ENCODE measurements at places on chromosomes 7 and 10.

DNA sequence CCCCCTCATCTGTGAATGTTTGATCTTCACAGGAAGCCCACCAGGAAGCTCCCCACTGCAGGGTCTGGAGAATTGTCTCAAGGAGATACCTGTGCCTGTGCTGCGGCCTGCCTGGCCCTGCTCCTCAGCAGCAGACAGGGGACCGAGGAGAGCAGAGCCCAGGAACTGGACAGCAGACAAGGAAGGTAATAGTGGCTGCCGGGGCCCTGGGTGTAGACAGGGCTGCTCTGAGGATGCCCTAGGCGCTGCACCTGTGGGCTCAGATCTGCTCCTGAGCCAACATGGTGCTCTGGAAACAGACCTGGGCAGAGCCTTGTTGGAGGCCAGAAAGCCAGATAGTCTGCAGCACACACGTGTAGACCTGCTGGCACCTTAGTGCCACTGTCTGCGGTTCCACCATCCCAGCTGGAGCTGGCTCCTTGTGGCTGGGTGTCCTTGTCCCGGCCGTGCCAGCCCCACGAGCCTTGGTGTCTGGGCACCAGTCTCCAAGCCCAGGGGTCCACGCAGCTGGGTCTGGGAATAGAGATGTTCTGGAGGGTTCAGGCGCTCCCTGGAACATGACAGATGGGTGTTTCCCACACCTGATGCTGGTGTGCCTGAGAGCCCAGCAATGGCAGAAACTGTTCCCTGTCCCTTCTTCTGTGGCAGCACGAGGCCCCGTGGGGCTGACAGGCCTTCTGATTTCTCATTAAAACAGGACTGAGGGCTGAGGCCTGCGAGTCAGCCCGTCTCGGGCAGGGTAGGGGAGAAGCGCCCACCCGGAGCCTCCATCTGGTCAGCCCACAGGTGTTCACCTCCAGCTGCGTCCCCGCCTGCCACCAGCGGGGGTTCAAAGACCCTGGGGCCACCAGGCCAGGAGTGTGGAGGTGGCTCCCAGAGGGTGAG, 44.7 kb downstream of the ZNF467 start:
- DNase-seq = no peak

DNA sequence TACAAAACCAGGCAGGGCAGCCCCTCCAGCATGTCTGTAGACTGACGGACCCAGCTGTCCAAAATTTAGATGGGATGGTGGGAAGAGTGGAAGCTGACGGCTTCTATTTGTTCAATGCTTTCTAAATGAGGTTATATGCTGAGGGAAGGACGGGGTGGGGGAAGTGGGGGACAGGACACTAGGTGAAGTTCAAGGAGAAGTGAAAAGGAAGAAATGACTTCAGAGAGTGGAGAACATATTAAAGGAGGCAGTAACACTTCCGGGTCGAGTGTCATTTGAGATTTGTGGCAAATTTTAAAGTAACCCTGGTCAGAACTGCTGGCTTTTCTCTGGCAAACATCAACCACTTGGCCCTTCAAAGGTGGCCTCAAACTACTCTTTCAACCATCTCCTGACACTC, 9.4 kb downstream of the PIP4K2A start:
- no peak for DNase-seq

DNA sequence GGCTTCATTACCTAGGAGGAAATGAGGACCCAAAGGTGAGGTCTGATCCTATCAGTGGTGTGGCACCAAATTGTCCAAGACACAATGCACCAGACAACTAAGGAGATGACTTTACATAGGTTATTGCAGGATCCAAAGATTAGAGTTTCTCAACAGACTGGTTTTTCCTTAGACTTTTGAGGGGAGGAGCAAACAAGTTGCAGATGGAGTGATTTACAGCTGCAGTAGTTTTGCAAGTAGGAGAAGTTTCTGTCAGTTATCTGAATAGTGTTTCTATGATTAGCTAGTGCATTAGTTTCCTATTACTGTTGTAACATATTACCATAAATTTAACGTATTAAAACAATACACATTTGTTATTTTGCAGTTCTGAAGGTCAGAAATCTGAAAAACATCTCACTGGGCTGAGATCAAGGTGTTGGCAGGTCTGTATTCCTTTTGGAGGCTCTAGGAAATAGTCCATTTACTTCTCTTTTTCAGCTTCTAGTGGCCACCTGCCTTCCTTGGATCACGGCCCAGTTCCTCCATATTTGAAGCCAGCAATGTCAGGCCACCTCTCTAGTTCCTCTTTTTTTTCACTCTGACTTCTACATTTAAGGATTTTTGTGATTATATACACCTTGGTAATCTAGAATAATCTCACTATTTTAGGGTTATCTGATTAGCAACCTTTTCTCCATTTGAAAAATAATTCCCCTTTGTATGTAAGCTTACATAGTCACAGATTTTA, 994.9 kb downstream of the REEP3 start:
- no peak for DNase-seq

DNA sequence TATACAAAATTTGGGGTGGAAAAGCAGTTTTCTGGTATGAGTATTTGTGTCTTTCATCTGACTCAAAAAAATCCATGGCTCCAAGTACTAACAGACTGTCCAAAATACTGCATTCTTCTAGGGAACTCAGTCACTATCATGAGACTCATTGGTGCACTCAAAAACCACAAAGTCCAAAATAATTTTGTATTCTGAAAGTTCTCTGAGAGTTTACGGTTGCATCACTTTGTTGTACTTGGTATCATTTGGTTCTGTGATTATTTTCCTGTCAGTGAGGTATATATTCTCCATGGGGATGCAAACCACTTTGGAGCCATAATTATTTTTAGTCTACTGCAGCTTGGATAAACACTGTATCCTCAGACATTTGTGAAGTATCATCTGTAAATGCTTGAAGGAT, 28.0 kb upstream of the CABCOCO1 start:
- no peak for DNase-seq

GRCh38 chr10:94075506-94075905, 81.8 kb downstream of the PLCE1 start:
- DNase-seq = no peak

- DNase-seq = no peak
These were observed 8.1 kb downstream of the DNAH11 start for GRCh38 chr7:21550821-21551531.

DNA sequence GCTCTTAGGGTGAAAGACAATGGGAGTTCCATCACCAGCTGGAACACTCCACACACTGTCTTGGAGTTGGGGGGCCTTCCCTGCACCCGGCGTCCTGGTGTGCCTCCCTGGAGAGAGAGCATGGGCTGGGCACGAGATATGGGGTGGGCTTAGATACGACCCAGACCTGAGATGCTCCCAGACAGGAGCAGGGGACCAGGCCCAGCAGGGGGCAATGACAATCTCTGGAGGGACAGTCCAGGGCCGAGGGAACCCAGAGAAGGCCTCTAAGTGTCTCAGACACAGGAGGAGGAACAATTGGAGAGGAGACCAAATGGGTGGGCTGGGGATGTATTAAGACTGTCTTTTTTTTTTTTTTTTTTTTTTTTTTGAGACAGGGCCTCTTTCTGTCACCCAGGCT, 40.0 kb downstream of the MYL10 start:
- DNase-seq = no peak

DNA sequence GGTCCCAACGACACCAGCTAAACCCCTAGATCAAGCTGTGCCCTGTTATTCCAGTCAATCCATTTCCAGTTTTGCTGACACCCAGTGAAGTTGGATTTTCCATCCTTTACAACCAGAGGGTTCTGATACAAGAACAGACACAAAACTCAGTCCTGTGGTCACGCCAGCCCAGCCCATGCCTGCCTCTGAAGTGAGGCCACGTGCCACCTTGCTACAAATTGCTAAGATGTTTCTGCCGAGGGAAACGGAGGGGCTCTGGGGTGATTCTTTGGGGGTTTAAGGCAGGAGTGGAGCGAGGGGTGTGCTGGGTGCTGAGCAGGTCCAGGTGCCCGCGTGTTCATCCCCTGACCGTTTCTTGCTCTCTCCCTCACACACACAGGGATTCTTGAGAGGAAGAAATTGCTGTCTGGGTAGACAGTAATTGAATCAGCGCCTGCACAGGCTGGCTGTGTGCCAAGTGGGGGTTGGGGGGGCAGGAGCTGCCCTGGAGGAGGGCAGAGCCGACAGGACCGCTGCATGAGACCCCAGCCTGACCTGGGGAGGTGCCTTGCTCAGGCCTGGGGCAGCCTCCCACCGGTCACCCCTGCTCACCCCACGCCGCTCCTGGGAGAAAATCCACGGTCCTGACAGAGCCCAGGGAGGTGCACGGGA, 38.1 kb downstream of the ADAP1 start:
- no peak for DNase-seq

DNA sequence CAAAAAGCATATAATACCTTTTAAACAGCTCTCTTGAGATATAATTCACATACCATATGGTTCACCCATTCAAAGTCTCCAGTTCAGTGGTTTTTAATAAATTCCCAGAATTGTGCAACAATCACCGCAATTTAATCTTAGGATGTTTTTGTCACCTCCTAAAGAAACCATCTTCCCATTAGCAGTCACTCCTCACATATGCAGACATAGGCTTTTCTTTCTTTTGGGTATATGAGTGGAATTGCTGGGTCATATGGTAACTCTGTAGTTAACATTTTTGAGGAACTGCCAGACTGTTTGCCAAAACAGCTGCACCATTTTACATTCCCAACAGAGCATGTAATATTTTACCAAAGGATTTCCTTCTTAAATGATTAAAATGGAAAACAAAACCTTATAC, 57.0 kb downstream of the CC2D2B start:
- DNase-seq = no peak

DNA sequence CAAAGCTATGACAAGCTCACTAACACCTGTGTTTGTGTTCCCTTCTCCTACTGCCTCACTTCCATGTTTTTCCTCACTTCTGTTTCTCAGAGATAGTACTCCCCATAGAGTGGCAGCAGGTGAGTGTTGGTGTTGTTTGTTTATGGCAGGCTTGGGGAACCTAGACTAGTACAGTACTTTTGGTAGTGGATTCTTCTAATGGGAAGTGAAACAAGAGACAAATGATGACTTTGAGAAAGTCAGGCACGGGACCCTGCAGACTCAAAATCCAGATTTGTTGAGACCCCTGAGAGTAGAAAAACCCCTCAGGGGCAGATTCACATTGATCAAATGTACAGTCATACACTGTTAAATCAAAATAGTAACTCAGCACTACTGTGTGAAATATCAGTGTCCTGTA, 6.4 kb upstream of the CFAP69 start:
- no peak for DNase-seq

DNA sequence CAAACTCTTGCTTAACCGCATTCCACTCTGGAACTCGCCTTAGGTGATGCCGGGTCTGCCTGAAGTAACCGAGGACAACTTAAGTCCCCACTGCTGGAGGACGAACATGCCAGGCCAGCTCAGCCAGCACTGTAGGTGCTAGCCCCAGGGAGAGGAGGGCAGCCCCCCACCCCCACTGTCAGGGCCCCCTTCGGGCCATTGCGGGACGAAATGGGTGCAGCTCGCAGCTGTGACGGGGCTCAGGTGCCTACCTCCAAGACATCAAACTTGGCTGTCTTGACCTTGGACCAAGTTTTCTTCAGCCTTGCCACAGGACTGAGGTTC, 60.4 kb downstream of the CSGALNACT2 start:
- no peak for DNase-seq

- DNase-seq = no peak
These were observed 9.4 kb upstream of the CLDN3 start for GRCh38 chr7:73779517-73779916.

GRCh38 chr7:157771-158625, 34.4 kb upstream of the FAM20C start:
- no peak for DNase-seq

DNA sequence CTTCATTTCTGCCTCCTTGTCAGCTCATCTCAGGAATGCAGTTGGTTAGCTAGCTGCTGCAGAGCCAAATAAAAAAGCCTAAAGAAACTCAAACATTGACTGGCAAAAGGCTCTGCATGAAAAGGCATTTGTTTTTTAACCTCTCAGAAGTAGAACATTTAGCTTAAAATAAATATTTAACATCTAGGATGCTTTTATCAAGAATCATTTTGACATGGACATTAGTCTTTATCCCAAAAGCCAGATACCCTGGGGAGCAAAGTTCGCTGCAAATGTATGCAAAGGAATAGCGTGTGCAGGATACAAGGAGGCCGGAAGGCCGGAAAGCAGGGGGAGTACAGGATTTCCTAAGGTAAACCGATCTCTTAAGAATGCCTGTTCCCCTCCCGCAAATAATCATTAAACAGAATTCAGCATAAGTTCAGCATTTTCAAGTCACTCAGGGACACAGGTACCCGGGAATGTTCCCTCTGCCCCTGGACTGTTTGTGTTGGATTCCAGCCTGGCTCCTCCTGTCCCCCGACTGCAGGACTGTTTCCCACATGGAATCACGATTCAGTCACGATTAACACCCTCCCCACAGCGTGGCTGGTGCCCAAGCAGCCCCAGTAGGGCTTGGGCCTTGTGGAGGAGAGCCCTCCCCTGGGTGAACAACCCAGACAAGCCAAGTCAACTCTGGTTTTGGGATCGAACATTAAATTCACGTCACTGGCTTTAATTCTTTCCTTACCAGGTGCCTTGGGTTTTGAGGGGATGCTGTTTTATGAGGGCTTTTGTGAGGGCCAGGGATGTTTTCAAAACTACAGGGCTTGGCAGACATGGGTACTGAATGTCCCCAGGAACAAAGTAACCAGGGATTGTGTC, 97.8 kb downstream of the HIPK2 start:
- no peak for DNase-seq

DNA sequence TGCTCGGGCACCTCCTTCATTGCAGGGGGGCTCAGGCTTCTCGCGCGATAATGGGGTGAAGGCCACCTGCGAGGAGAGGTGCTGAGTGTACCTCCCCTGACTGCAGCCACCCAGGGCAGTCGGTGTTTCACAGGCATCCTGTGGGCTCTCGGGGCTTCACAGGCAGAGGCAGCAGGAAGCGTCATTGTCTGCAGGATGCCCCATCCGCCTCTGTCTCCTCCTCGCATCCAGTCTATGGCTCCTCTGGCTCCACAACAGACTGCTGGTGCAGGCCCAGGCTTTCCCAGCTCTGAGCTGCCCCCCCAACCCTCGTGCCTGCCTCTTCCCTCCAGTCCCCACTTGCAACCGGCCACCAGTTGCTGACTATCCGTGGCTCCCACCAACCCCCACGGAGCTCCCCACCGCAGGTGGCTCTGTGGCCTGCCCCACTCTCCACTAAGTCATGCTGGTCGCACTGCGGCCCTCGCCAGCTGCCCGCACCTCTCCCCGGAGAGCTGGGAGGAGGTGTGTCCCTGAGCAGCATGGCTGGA, 36.5 kb downstream of the CAMK2B start:
- no peak for DNase-seq

DNA sequence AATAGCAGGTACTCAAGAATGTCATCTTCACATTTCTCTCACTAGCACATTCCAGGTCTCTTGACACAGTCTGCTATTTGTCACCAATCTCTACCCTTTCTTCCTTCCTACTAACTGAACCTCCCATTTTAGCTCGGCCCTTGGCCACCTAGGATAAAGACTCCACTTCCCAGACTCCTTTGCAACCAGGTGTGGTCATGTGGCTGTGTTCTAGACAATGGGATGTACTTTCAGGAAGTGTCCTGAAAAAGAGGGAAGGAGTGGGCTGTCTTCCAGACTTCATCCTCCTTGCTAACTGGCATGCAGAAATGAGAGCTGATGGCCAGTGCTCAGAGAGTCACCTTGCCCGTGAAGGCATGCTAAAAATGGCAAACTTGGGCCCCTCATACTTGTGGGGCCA, 139.2 kb downstream of the AMPH start:
- DNase-seq = no peak

Data from renal cortex interstitium (tissue), 15 donors.